ENCODE measurements at places on chromosomes 12 and 14.

GRCh38 chr12:67193704-67194103, 75.5 kb upstream of the CAND1 start:
- no peak for DNase-seq

DNA sequence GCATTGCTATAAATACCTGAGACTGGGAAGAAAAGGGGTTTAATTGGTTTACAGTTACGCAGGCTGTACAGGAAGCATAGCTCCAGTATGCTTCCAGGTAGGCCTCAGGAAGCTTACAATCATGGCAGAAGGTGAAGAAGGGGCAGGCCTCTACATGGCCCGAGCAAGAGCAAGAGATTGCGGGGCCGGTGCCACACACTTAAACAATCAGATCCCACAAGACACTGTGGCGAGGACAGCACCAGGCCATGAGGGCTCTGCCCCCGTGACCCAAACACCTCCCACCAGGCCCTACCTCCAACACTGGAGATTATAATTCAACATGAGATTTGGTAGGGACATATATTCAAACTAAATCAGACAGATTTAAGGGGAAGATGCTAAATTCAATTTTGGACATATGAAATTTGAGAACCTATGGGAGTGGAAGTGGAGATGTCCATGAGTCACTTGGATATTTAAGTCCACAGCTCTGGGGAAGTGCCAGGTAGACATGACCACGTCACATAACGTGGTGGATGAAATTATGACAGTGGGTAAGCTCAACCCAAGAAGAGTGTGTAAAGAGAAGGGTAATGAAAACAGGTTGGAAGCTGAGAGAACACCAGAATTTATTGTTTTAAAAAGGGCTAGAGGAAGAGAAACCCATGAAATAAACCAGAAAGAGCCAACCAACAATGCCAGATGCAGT, 1.5 kb upstream of the LTA4H start:
- no peak for DNase-seq

DNA sequence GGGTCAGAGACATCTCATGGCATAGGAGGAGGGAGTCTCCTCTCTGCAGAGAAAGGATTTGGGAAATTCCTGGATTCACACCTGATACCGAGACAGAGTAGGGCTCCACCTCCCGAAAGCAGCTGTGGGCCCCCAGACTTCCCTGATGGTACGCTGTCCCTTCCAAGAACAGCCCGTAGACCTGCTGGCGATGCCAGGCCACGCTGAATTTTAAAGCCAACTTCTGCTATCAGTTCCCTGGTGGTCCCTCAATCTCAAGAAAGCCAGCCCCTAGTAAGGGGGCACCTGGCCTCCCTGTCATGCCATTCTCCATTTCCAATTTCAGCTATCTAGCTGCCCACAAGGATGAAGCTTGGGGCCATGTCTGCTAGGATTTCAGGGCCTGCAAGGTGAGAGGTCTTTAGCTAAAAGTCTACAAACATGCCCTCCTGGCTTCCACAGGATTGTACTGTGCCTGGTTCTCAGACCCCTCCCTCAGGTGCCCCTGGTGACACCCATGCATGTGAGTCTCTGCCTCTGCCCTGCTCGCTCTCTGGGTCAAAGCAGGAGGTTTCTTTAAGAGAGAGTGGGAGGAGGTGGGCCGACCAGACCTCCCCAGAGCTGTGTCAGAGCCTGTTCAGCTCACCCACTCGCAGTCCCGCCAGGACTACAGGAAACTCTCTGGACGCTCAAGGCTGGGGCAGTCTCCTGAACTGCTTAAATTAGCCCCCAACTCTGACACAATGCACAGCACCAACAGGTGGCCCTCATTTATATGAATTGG, 30.5 kb downstream of the ANO2 start:
- DNase-seq: no peak

GRCh38 chr14:21704338-21704737, 30.7 kb upstream of the OR4E1 start:
- DNase-seq: no peak

All from activated naive CD4-positive, alpha-beta T cell (primary cell).